ENCODE measurements at places on chromosomes 11 and 22. TPM values are rescaled to one million over a fixed set of nuclear protein-coding genes. Genes with fewer than 3 reads are reported as not detected.
A peak's percentile ranks its signal among the peaks of the same experiment; 100 is the strongest.

MAP6 gene
- 0.26 TPM for total RNA-seq

PGA5 gene
- total RNA-seq, result 1.2 TPM

ACRV1 gene
- not detected for total RNA-seq

KRTAP5-11 gene
- not detected for total RNA-seq

BACE1 gene
- total RNA-seq, result 28.4 TPM

IRAG1 gene
- total RNA-seq, result 8.7 TPM

ST14 gene
- 8.7 TPM for total RNA-seq

TRPC6 gene
- 0.51 TPM for total RNA-seq

SLC7A4 gene
- not detected for total RNA-seq

RIMBP3C gene
- total RNA-seq, result 0.18 TPM

- no peak overlapping the region for H3K4me3 ChIP-seq
- H3K36me3 ChIP-seq, result peaks cover 18% of the 10 kb centered on the region
- H3K4me1 ChIP-seq, result peaks cover 5% of the 10 kb centered on the region
- H3K27ac ChIP-seq, result peak overlapping the region; percentile 42
- no peak for DNase-seq
Observed at GRCh38 chr11:72832301-72833082, 18.3 kb downstream of the ATG16L2 start.

- H3K4me3 ChIP-seq, result no peak overlapping the region
- no peaks in the 10 kb centered on the region for H3K4me1 ChIP-seq
- H3K36me3 ChIP-seq, result no peaks in the 10 kb centered on the region
- no peak for DNase-seq
- no peak overlapping the region for H3K27ac ChIP-seq
Observed at GRCh38 chr11:102583141-102583873, 41.8 kb downstream of the MMP20 start.

DNA sequence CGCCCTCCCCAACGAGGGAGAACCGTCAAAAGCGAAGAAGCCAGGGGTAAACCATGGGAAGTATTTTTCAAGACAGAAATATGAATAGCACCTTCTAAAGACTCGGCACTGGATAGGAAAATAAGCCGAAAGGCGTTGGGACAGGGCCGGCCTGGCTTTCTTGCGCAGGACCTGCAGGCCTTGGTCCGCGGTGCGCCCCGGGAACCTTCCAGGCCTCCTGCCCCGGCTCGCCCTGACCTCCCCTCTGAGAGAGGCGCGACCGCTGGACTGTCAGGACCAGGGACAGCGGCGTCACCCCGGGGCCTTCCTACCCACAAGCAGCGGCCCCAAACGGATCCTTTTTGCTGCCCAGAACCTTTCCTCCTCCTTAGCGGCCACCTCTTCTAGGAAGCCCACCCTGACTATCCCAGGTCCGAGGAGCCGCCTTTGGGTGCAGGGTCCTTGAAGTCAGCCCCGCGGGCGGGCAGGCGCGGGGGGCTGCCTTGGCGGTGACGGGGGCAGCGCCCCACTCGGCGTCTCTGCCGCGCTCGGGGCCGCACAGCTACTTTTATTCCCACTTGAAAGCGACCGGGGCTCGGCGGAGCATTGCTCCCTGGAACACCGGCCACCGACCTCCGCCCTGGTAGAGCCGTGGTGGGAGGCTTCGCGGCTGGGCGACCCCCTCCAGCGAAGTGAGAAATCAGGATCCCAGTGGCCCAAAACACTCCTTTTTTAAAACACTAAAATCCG lies 650 bp upstream of the MAPK11 start:
- peak overlapping the region; percentile 64 for H3K27ac ChIP-seq
- peak overlapping the region; percentile 81 for H3K4me3 ChIP-seq
- no peaks in the 10 kb centered on the region for H3K4me1 ChIP-seq

DNA sequence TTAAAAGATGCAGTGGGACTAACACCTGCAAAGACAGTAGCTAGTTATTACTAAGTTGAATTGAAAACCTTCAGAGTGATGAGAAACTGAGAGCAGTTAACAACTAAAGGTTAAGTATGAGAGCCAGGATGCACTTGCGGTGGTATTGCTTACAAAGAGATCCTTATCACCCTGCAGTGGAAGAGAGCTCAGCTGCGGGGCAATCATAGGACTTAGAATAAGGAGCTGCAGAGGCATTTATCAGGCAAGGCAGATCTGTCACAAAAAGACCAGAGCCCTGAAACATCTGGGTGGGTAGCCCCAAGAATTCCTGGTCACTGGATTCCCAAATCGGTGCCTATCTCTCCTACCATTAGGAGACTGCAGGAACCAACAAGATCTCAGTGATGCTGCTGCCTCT lies 34.3 kb upstream of the CFAP300 start:
- no peaks in the 10 kb centered on the region for H3K4me1 ChIP-seq
- H3K4me3 ChIP-seq, result no peak overlapping the region
- H3K27me3 ChIP-seq, result no peaks in the 10 kb centered on the region
- H3K27ac ChIP-seq, result no peak overlapping the region

DNA sequence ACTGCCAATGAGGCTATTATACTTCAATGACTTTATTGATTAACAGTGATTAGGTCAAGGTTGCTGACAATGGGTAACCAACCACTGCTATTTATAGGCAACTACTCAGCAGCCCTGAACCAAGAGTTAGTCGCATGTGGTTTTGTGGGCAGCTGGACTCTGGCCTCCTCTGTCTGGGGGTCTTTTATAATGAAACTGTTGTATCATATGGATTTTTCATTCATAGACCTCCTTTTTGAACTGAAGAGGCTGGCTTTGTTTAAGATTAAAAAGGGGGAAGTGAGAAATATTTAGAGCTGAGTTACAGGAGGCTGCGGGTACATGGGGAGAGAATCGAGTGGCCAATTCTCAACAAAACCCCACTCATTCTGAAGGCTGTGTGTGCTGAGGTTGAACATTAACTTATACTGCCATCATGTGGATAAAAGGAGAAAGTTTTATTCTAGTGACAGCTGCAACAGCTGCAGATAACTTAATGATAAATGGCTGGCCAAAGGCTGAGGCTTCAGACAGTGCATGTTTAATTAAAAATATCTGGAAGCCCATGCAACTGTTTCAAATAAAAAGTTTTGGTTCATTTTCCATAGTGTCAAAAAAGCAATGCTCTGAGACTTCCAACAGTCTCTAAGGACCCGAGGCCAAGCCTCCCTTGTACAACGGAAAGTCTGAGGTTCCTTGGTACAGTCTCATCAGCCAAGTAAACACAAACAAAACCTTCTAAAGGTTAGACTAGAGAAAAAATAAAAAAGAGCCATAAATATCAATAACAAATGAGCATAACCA lies 682.6 kb downstream of the KCNA4 start:
- H3K36me3 ChIP-seq, result no peaks in the 10 kb centered on the region
- H3K27me3 ChIP-seq, result no peaks in the 10 kb centered on the region
- H3K4me3 ChIP-seq, result no peak overlapping the region

DNA sequence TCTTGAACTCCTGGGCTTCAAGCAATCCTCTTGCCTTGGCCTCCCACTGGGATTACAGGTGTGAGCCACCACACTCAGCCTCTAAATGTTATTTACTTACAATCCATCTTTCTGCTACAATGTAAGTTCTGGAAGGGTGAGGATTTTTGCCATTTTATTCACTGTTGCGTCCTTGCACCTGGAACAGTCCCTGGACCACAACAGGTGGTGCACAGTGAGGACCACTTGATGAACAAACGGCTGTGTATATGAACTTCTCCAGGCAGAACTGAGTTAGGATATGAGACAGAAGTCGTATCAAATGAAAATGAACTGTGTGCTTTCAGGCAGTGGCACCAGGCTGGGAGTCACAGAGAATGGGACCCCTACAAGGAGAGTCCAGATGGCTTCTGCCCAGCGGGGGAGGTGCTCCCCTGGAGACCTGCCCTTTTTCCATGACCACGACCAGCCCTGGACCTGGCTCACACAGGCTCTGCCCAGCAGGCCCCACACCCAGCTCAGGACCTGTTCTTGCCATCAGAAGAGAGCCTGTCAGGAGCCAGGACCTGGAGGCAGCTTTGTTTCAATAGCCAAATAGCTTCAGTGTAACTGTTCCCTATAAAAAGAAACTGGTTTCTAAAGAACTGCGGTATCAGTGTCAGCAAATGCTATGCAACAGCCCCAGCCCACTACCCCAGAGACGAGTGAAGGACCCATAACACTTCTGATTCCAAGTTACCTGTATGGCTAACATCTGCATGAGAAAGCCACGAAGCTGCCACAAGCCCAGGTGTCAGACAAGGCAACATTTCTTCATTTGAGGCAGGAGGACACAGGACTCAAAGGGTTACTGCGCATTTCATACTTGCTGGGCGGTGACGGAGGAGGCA lies 104.9 kb downstream of the MICAL3 start:
- H3K4me1 ChIP-seq, result peaks cover 36% of the 10 kb centered on the region
- peaks cover 4% of the 10 kb centered on the region for H3K36me3 ChIP-seq
- H3K4me3 ChIP-seq, result no peak overlapping the region
- no peak overlapping the region for H3K27ac ChIP-seq
- peaks cover 2% of the 10 kb centered on the region for H3K27me3 ChIP-seq

- no peak for DNase-seq
- H3K4me3 ChIP-seq, result no peak overlapping the region
- H3K27ac ChIP-seq, result no peak overlapping the region
- H3K27me3 ChIP-seq, result no peaks in the 10 kb centered on the region
- no peaks in the 10 kb centered on the region for H3K36me3 ChIP-seq
Observed at GRCh38 chr11:117525866-117526542, 198.3 kb downstream of the CEP164 start.

- H3K4me1 ChIP-seq, result peaks cover 6% of the 10 kb centered on the region
- no peak for DNase-seq
- no peaks in the 10 kb centered on the region for H3K36me3 ChIP-seq
- H3K4me3 ChIP-seq, result no peak overlapping the region
Observed at GRCh38 chr11:15905366-15906104, 450.8 kb downstream of the SOX6 start.

- no peak overlapping the region for H3K4me3 ChIP-seq
- peaks cover 10% of the 10 kb centered on the region for H3K27me3 ChIP-seq
- DNase-seq, result no peak
Observed at GRCh38 chr11:119608781-119609180, 120.2 kb downstream of the NECTIN1 start.

DNA sequence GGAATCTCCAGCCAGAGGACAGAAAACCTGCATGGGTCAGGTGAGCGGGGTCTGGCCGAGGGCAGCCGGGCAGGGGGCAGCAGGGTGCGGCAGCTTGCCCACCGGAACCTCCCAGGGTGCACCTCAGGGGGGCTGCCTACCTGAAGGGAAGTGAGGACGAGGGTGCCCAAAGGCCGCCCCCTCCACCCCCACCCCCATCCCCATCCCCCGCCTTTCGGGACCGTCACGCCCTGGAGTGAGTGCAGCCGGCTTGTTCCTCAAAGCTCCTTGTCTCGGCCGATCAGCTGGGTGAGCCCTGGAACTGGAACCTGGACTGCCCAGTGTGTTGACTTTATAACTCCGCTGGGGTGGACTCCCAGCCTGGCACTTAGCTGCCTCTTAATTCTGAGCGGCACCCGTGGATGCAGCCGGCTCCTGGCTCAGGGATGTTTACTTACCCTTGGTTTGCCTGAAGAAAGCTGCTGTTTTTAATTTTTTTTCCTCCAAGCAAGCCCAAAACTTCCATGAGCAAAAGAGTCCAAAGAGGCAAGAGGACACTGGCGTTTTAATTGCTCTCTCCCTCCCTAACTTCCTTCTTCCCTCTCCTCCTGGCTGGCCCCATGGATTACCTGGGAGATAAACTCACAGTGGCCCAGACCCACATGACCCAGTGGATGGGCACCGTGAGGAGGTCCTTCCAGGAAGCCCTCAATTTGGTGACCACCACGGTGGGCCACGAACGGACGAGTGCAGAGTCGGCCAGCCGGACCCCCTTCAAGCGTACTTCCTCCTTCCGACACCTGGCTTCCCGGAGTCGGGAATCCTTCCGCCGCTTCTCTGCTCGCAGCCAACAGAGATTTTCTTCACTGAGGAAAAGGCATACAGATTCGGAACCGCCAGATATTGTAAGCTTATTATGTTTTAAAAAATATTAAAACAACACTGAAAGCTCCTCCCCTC lies 87.8 kb upstream of the CRYBB3 start:
- H3K4me3 ChIP-seq, result peak overlapping the region; percentile 98
- peaks cover 20% of the 10 kb centered on the region for H3K27me3 ChIP-seq
- peaks cover 60% of the 10 kb centered on the region for H3K4me1 ChIP-seq
- peaks cover 14% of the 10 kb centered on the region for H3K36me3 ChIP-seq

DNA sequence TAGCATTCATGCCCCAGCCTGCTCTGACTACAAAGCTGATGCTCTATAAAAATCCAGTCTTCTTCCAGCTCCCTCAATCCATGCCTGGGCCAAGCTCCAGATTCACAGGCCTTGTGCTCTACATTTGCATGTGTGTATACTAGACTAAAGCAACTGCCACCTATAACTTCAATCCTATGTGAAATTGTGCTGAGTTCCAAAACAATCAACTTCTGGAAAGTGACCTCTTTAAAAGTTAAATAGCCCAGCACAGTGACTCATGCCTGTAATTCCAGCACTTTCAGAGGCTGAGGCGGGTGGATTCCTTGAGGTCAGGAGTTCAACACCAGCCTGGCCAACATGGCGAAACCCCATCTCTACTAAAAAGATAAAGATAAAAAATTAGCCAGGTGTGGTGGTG lies 114.3 kb upstream of the ZC3H12C start:
- H3K27ac ChIP-seq, result no peak overlapping the region
- no peaks in the 10 kb centered on the region for H3K27me3 ChIP-seq
- H3K36me3 ChIP-seq, result no peaks in the 10 kb centered on the region
- DNase-seq, result no peak
- H3K4me3 ChIP-seq, result no peak overlapping the region
- H3K4me1 ChIP-seq, result peaks cover 3% of the 10 kb centered on the region

- no peaks in the 10 kb centered on the region for H3K27me3 ChIP-seq
- peaks cover 2% of the 10 kb centered on the region for H3K36me3 ChIP-seq
- H3K27ac ChIP-seq, result no peak overlapping the region
- peak; percentile 76 for DNase-seq
Observed at GRCh38 chr22:39003165-39003638, 10.9 kb upstream of the APOBEC3C start.

DNA sequence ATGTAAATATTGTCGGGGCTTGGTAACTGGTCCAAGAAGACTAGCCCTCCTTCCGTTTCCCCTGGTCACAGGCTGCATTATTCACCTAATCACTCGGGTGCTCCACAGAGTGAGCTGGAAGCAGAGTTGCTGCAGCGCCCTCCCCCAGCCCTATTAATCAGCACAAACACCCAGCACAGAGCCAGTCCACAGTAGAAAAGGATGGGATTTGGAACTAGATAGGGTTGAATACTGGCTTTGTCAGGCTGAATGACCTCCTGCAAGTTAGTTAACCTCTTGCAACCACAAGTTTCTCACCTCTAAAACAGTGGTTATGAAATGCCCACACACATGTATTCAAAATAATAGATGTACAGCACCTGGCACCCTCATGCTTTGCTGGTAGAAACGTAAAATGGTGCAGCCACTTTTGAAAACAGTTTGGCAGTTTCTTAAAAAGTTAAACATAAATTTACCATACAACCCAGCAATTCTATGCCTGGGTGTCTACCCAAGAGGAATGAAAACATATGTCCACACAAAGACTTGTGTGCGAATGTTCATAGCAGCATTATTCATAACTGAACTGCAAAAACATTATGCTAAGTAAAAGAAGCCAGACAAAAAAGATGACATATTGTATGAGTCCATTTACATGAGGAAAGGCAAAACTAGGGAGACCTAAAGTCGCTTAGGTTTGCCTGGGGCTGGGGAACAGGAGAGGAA lies 31.7 kb upstream of the APLP2 start:
- no peak for DNase-seq
- H3K27me3 ChIP-seq, result peaks cover 1% of the 10 kb centered on the region
- no peaks in the 10 kb centered on the region for H3K36me3 ChIP-seq
- H3K27ac ChIP-seq, result no peak overlapping the region
- H3K4me1 ChIP-seq, result no peaks in the 10 kb centered on the region

- H3K36me3 ChIP-seq, result peaks cover 35% of the 10 kb centered on the region
- DNase-seq, result no peak
- no peak overlapping the region for H3K27ac ChIP-seq
- no peak overlapping the region for H3K4me3 ChIP-seq
- H3K27me3 ChIP-seq, result peaks cover 2% of the 10 kb centered on the region
Observed at GRCh38 chr11:59766542-59767224, 11.5 kb downstream of the STX3 start.

All from endothelial cell (in vitro differentiated cells).